Hippocampal formation (tissue), 2 donors: ENCODE measurements at places on chromosomes 4 and X.

- DNase-seq: no peak
Measured at GRCh38 chrX:24002167-24002566, 24.8 kb downstream of the KLHL15 start.

DNA sequence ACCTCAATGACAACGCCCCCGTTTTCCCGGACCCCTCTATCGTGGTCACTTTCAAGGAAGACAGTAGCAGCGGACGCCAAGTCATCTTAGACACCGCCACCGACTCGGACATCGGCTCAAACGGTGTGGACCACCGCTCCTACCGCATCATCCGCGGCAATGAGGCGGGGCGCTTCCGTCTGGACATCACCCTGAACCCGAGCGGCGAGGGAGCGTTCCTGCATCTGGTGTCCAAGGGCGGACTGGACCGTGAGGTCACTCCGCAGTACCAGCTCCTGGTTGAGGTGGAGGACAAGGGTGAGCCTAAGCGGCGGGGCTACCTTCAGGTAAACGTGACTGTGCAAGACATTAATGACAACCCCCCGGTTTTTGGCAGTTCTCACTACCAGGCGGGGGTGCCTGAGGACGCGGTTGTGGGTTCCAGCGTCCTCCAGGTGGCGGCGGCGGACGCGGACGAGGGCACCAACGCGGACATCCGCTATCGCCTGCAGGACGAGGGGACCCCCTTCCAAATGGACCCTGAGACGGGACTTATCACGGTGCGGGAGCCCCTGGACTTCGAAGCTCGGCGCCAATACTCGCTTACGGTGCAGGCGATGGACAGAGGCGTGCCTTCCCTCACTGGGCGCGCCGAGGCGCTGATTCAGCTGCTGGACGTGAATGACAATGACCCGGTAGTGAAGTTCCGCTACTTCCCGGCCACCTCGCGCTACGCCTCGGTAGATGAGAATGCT lies 2.2 kb downstream of the FAT4 start:
- DNase-seq: no peak

DNA sequence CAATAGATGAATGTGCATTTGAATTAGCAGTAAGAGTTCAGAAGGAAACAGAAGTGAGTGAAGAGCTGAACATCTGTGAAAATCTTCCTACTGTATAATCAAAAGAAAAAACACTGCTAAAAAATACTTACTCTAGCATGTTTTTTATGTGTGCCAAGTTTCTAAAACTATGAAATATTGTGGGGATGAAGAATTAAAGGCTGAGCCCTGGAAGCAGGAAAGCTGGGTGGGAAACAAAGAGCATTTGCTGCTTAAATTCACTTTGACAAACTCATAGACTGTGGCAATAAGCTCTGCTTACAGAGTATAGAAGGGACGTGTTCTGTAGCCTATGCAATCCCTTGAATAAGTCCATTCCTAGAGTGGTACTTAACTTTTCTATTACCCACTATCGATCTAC lies 261.7 kb downstream of the ANKRD50 start:
- no peak for DNase-seq

DNA sequence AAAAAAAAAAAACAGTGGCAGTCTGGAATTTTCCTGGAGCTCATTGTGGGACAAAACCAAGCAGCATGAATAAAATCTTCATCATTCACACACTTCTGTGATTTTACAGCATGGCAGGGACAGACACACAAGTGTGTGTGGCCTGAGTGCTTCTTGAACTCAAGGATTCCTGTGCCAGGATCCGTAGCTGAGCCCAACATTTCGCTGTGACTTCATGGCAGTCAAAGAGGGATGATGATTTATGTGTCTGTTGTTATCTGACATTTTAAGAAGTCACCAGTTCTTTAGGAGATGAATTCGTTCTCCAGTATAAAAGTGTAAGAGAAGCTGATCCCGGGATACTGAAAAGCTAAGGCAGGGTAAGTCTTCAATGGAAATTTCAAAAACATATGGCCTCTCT lies 57.0 kb downstream of the ING2 start:
- DNase-seq: no peak

DNA sequence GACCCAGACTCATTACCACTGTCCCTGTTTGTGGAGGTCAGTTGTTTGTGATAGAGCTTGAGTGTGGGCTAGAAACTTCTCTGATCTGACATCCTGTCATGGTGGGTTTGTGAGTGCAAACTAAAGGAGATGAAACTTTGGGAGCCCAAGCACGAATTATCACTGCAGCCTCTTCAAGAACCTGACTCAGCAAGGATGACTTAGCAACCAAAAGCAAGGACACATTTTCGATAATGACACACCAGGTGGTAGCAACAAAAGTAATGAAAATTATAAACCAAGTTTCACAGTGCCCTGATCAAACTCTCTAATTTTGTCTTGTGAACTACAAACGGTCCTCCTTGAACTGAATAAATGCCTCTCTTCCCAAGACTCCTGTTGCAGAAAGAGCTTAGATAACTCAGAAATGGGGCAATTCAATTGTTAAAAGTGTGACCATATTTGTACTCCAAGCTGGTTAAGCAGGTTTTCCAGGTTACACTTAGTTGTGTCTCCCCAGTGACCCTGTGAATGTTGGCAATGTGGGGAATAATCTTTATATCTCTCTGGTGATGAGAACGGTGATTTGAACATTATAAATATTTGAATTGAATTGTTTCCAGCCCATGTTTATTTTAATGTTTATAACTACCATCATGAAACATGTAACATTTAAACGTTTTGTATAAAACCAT lies 52.6 kb upstream of the ATP8A1 start:
- no peak for DNase-seq

- peak; percentile 28 for DNase-seq
Measured at GRCh38 chr4:88341227-88342192, 37.1 kb upstream of the HERC6 start.

DNA sequence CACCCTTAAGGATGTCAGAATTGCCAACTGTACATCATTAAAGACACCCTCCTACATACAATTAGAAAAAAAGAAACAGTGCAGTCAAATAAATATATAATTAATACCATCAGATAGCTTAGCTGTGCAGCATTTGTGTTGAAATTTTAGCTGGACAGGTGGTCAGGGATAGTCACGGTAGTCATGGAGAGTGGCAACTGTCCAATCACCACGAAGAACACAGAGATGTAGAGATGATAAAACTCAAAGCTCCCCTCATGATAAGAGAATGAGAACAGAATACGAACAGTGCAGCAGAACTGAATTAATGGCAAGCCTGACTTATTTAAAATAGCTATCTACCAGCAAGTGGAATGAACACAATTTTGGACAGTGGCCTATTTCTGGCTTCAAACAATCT lies 27.2 kb downstream of the SLC39A8 start:
- no peak for DNase-seq

DNA sequence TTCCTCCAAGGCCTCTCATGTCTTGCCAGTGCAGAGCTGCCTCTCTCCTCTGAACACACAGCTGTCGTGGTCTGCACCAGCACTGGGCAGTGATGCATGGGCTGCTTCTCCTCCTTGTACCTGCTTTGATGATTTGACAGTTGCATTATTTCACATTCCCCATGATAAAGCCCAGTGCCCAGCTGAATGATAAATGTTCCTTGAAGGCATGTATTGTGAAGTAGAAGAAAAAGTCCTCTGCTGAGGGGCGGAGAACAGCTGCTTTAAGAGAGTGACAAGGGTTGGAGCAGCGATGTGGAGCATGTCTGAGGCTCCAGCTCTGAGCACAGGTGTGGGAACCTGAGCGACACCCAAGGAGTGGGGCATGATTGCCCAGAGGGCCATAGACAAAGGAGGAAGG lies 21.1 kb upstream of the TRIM2 start:
- DNase-seq: no peak

DNA sequence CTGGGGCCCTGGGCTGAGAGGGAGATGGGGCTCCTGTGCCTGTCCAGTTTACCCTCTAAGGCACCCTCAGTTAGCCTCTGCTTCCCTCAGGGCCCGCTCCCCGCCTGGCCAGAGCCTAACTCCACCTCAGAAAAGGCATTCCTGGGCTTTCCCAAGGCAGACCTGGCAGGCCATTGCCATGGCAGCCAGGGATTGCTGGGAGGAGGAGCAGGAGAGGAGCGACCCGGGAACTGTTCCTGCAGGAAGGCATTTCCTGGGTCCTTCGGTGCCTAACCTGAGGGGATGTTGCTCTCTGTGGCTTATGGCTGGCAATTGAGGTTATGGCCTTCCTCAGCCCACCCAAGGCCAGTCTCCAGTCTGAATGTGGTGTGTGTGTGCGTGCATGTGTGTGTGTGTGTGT lies 131.3 kb downstream of the PJA1 start:
- no peak for DNase-seq

DNA sequence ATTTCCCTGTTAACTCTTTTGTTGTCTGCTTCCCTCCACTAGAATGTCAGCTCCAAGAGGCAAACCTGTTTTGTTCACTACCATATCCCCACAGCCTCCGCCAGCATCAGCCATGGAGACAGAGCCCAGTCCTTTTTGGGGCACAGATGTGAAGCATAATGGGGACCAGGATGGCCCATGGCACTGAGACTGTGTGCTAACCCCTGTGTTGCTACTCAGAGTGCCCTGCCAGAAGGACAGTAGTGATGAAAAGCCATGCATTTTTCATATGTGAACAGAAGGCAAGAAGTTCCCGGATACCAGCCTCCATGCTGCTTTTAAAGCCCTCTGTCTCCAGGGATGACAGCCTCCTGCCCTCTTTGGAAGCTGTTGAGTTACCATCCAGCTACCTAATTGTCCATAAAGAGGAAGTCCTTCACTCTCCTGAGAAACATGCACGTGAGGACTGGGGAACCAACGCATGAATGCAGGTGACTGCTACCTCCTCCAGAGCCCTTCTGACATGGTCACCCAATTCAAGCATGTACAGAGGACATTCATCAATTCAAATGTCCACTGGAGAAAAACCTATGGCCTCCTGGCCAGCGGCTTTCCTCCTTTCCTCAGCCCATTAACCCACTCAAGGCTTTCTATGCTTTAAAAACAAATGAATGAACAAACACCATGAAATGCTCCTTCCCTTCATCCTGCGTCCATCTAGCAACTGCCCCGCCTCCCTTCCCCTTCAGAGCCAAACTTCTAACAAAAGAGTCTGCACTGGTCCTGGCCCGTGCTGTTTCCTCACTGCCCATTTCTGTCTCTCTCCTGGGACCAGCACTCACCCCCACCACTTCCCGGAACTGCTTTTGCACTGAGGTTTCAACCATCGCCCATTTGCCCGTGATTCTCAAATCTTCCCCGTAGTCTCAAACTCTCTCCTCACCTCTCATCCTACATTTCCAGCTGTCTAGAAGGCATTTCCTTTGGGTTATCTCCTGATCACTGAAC lies 18.0 kb downstream of the PNMA6F start:
- DNase-seq: no peak

DNA sequence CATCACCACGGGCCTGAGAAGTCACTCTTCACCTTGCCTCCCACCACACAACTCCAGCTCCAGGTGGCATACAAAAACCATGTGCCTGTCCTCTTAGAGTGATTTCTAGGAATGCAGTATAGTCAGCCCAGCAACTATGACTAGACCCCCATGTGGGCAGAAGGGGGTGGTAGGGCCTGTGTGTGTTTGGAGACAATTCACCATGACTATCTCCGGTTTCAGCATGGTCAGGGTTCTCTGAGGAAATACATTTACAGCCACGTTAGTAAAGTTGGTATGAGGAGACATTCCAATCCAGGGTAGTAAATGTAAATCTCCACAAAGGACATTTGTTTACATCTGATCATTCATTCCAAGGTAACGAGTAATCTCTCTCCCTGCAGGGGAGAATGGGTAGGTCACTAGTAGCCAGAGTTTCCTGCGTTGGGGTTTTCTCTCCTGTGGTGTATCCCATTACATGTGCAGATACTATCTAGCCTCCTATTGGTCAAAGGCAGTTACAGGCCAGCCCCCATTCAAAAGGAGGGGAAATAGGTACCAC lies 4.2 kb upstream of the MTMR1 start:
- no peak for DNase-seq

DNA sequence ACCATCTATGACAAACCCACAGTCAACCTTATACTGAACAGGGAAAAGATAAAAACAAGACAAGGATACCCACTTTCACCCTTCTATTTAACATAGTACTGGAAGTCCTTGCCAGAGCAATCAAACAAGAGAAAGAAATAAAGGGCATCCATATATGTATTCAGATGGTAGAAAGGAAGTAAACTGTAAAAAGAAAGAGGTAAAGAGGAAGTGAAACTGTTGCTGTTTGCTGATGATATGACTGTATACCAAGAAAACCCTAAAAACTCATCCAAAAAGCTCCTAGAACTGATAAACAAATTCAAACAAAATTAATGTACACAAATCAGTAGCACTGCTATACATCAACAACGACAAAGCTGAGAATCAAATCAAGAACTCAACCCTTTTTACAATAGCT lies 538.7 kb upstream of the PABPC4L start:
- no peak for DNase-seq

GRCh38 chr4:77854431-77855111 lies 8.1 kb upstream of the MRPL1 start:
- DNase-seq: no peak

- DNase-seq: no peak
Measured at GRCh38 chr4:186935901-186936300, 212.2 kb upstream of the FAT1 start.

DNA sequence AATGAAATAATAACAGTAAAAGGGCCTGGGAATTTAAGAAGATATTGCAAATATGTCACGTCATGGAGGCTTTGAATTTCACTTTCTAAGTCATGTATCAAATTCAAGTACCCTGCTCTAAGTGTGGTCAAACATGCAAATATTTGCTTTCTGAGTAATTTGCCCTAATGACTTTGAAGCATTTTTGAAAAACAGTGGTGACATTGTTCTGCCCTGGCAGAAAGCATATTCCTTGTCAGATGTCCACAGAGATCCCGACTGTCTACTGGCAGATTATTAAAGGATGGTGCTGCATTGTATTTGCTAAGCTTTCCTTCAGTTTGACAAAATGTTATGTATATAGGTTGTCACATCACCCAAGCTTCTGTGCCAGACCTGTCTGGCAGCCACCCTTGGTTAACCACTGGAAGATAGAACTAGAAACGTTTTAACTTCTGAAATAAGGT lies 92.5 kb downstream of the ANK2 start:
- DNase-seq: no peak

DNA sequence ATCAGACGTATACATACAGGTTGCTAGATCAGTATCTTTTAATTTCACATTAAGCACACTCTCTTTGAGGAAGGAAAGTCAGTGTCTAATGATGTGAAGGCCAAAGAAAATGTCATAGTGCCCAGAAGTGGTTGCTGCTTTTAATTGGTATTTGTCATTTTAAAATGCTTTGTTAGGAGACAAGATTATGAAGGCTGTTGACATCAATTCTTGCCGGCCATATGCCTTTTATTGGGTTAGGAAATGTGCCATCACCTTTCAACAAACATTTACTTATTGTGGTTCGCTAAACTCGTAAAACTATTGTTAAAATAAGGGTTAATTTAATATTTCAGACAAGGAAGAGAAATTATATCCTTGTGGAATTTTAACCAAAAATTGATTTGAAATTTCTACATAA lies 32.2 kb downstream of the NFKB1 start:
- no peak for DNase-seq

GRCh38 chrX:139783959-139784358 lies 76.0 kb upstream of the MCF2 start:
- DNase-seq: no peak
